Neural crest cell (in vitro differentiated cells): ENCODE measurements at places on chromosomes 2 and 18. TPM values are rescaled to one million over a fixed set of nuclear protein-coding genes. Genes with fewer than 3 reads are reported as not detected.

The KCNE4 gene
- 0.09 TPM in 1 of 2 replicates, not detected in the other for total RNA-seq

The SLC1A4 gene
- total RNA-seq: 26.4 and 26.8 TPM in 2 replicates

The CYP1B1 gene
- total RNA-seq: 16.4 and 17.5 TPM in 2 replicates

The ERLEC1 gene
- 22.2 and 23.1 TPM in 2 replicates for total RNA-seq

The FBXO15 gene
- 1.7 and 2.7 TPM in 2 replicates for total RNA-seq

The SERPINB10 gene
- total RNA-seq: not detected in 2 replicates

The SEPTIN10 gene
- 99.5 and 104 TPM in 2 replicates for total RNA-seq

The SMCHD1 gene
- total RNA-seq: 66.3 and 73.4 TPM in 2 replicates

The VWA3B gene
- total RNA-seq: not detected in 2 replicates

The GULP1 gene
- total RNA-seq: 39.1 and 43.8 TPM in 2 replicates

The TEKT4 gene
- total RNA-seq: not detected in 2 replicates

The HOXD9 gene
- total RNA-seq: not detected in 2 replicates

The REEP1 gene
- 12.0 and 12.3 TPM in 2 replicates for total RNA-seq

The MARCHF4 gene
- total RNA-seq: 0.86 and 1.2 TPM in 2 replicates

GRCh38 chr2:131673400-131674173, 145.9 kb downstream of the CCDC74A start:
- peaks cover 4% of the 10 kb centered on the region for H3K4me1 ChIP-seq
- DNase-seq: peak; percentile 78
- H3K27me3 ChIP-seq: peaks cover 38% of the 10 kb centered on the region
- no peak overlapping the region for H3K27ac ChIP-seq
- H3K4me3 ChIP-seq: peak overlapping the region; percentile 76
- no peaks in the 10 kb centered on the region for H3K36me3 ChIP-seq

DNA sequence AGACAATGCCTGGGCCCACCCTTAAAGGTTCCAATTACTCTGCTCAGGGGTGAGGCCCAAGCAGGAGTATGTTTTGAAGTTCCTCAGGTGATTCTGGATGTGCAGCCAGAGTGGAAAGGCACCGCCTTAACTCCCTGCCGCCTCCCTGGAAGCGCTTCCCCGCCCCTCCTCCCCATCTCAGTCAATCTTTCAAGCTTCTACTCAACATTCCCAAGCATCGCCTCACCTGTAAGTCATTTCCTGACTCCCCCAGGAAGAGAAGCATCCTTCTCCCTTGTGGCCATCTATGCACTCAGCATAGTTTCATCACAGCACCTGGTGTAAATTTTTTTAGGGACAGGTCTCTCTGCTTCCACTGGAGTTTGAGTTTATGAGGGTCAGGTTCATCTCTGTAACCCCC, 67.5 kb downstream of the MYL12B start:
- no peak for DNase-seq
- no peak overlapping the region for H3K4me3 ChIP-seq
- no peaks in the 10 kb centered on the region for H3K36me3 ChIP-seq
- peaks cover 4% of the 10 kb centered on the region for H3K4me1 ChIP-seq
- H3K27me3 ChIP-seq: no peaks in the 10 kb centered on the region

- no peak for DNase-seq
- no peaks in the 10 kb centered on the region for H3K36me3 ChIP-seq
- H3K27me3 ChIP-seq: no peaks in the 10 kb centered on the region
- H3K27ac ChIP-seq: no peak overlapping the region
- H3K4me1 ChIP-seq: peaks cover 12% of the 10 kb centered on the region
Observed at GRCh38 chr18:26700728-26701127, 152.4 kb upstream of the KCTD1 start.

DNA sequence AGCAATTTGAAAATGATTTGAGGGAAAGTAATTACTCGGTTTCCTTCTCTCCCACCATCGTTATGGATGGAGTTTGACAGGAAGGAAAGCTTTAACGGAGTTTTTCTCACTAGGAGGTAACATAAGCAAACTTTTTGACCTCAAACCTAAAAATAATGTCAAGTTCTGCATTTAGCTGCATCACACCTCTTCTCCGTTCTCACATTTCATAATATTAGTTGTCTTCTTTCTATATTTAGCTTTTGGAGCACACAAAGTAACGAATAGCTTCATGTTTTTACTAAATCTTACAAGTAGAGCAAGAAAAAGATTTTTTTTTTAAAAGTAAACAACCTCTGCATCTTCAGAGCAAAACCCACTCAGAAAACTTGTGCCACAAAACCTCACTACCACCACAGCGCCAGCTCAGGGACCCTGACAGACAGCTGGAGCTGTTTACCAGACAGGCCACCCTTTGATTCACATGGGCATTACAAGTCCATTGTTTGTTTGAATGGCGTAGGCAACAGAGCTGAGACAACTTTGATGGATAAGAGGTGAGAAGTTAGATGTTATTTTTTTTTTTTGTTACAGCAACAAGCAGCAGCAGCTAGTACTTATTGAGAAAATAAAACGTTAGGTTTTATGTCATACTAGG, 21.9 kb upstream of the ICOS start:
- peaks cover 9% of the 10 kb centered on the region for H3K4me1 ChIP-seq
- no peak overlapping the region for H3K27ac ChIP-seq
- H3K36me3 ChIP-seq: no peaks in the 10 kb centered on the region
- H3K4me3 ChIP-seq: no peak overlapping the region
- no peaks in the 10 kb centered on the region for H3K27me3 ChIP-seq
- no peak for DNase-seq

GRCh38 chr2:237867465-237867864, 8.0 kb downstream of the RAMP1 start:
- H3K4me3 ChIP-seq: no peak overlapping the region
- peaks cover 5% of the 10 kb centered on the region for H3K27me3 ChIP-seq
- DNase-seq: no peak
- no peaks in the 10 kb centered on the region for H3K36me3 ChIP-seq
- peaks cover 24% of the 10 kb centered on the region for H3K4me1 ChIP-seq
- H3K27ac ChIP-seq: no peak overlapping the region

DNA sequence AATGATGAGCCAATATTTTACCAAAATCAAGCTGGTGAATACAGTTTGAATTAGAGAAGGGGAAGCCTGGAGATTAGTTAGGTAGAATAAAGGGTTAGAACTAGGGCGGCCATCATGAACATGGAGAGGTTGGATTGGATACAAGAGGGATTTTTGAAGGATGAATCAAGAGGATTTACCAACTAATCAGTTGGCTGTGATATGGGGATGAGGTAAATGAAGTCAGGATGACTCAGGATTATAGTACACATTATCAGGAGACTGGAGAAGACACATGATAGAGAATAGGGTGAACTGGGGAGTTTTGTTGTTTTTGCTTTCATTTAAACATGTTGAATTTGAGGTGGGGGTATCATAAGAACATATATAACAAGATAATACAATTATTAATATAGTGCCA, 73.8 kb upstream of the PROKR1 start:
- no peak for DNase-seq
- H3K36me3 ChIP-seq: peaks cover 9% of the 10 kb centered on the region

DNA sequence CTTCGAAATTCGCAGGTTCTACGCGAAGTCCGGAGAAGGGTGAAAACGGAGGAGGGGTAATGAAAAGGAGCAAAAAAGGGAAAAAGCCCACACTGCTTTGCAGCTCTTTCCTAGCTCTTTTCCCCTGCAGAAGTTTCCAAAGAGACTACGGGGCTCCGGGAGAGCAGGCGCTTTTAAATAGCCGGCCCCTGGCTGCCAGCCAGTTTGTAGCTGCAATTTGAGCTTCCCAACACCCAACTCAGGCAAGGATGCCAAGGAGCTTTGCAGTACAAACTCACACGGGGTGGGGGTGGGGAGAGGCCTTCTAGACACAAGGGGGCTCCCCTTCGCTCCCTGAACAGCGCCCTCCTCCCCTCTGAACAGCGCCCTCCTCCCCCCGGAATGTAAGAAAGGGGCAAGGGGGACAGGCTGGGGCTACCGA, at the start of gene IGFBP5:
IGFBP5 (minus strand) TSS at position 149 of the 421 bp plus-strand sequence. CDS start 774 bp downstream, outside the sequence.
- H3K4me3 ChIP-seq: peak within 1 kb of the TSS; percentile 91
- no peaks in the 10 kb centered on the region for H3K27me3 ChIP-seq
- DNase-seq: peak; percentile 51

DNA sequence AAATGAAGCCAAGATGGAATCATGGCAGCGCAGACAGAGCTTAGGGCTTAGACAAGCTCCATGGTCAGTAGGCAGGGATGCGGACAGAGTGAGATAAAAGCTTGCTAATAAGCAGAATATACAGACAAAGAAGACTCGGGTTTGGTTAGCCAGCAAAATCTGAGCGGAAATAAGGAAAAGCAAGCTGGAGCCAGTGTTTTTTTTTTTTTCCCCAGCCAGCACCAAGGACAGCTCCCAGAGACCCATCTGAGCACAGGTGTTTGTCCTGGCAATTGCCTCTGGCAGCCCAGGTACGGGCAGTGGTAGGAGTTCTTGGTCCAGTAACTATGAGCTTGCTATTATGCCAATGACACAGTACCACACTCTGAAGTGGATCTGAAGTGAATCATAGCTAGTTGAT, 187.6 kb downstream of the ADCYAP1 start:
- no peaks in the 10 kb centered on the region for H3K27me3 ChIP-seq
- no peak overlapping the region for H3K27ac ChIP-seq
- no peak for DNase-seq
- H3K4me3 ChIP-seq: no peak overlapping the region

DNA sequence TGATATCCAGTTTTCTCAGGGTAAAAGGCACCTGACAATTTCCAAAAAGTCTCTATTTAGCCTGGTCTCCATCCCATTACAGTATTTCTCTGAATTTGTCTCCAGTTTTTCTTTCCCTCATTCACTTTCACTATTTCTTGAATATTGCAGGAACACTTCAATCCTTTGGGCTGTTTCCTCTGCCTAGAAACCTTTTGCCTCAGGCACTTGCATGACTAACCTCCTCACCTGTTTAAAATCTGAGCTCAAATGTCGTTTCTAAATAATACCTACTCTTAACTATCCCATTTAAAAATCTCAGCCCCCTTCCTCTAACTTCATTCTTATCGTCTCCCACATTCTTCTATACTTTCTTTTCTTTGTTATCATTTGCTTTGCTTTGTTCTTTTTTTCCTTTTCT, 9.0 kb downstream of the SCN2A start:
- no peak overlapping the region for H3K27ac ChIP-seq
- H3K4me3 ChIP-seq: no peak overlapping the region
- no peaks in the 10 kb centered on the region for H3K36me3 ChIP-seq
- no peaks in the 10 kb centered on the region for H3K4me1 ChIP-seq
- no peak for DNase-seq

GRCh38 chr2:113963965-113964364, 74.1 kb downstream of the ACTR3 start:
- H3K27ac ChIP-seq: no peak overlapping the region
- peaks cover 8% of the 10 kb centered on the region for H3K4me1 ChIP-seq
- DNase-seq: no peak
- H3K27me3 ChIP-seq: no peaks in the 10 kb centered on the region
- no peaks in the 10 kb centered on the region for H3K36me3 ChIP-seq

- H3K4me1 ChIP-seq: peaks cover 62% of the 10 kb centered on the region
- DNase-seq: peak; percentile 40
- no peaks in the 10 kb centered on the region for H3K27me3 ChIP-seq
- peak overlapping the region; percentile 98 for H3K27ac ChIP-seq
- H3K4me3 ChIP-seq: peak overlapping the region; percentile 91
Observed at GRCh38 chr18:3593381-3593903, 143.5 kb downstream of the TGIF1 start.

DNA sequence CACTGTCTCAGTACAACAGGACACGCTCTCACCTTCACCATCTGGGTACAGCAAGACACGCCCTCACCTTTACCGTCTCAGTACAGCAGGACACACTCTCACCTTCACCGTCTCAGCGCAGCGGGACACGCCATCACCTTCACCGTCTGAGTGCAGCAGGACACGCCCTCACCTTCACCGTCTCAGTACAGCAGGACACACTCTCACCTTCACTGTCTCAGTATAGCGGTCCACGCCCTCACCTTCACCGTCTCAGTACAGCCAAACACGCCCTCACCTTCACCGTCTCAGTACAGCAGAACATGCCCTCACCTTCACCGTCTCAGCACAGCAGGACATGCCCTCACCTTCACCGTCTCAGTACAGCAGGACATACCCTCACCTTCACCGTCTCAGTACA, 109.9 kb upstream of the CTDP1 start:
- no peaks in the 10 kb centered on the region for H3K36me3 ChIP-seq
- peaks cover 7% of the 10 kb centered on the region for H3K27me3 ChIP-seq
- DNase-seq: no peak
- H3K4me3 ChIP-seq: no peak overlapping the region
- peaks cover 24% of the 10 kb centered on the region for H3K4me1 ChIP-seq
